COR-L47 (cell line): ENCODE measurements at places on chromosomes 11 and 22.

- no peak for DNase-seq
Measured at GRCh38 chr11:26244207-26244606, 87.7 kb upstream of the ANO3 start.

DNA sequence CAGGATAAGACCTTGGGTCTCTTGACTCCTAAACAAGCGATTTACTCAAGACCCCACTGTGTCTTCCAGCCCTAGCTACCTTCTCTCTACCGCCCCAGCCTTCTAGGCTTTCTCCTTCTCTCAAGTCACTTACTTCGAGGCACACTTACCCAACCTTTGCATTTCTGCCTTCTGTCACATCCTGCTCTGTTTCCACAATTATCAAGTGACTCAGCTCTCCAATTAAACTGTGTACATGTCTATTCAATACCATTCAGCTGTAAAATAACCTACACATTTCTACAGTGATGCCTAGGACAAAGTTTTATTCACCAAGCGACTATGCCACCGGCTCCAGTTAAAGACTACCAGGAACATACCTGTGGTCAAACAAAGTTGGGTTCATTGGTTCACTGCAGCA, 69.0 kb downstream of the LARGE1 start:
- no peak for DNase-seq

- peak; percentile 21 for DNase-seq
Measured at GRCh38 chr11:32792948-32793475, 1.4 kb downstream of the CCDC73 start.

DNA sequence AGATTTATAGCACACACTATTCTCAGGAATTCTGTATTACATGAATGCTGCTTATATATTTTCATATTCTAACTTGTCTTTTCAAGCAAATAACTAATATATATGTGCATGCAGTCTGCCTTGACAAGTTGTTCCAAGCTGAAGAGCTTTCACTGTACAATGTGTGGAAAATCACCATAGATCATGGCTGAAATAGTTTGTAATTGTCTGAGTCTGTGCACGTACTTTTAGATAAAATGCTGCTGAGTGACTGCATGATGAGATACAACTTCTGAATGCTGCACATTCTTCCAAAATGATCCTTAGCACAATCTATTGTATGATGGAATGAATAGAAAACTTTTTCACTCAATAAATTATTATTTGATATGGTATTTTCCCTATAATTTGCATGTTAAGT, 58.9 kb downstream of the SLC5A12 start:
- DNase-seq, result no peak

- peak; percentile 32 for DNase-seq
Measured at GRCh38 chr11:30914143-30914762, 328.1 kb upstream of the MPPED2 start.

DNA sequence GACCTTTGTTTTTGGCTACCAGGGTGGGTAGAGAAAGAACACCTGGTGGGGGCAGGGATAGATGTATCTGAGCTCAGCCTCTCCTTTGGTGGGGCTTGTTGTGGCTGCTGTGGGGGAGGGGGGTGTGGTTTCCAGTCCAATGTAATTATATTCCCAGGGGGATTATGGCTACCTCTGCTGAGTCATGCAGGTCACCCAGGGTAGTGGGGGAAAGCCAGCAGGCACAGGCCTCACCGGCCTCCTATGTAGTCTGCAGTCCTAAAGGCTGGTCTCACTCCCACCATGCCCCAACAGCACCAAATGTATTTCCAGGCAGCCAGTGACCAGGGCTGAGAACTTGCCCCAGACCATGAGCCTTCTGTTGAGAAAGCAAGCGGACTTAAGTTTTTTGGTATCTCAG, 119.6 kb downstream of the DYNC2H1 start:
- DNase-seq, result no peak

- DNase-seq, result no peak
Measured at GRCh38 chr11:104705490-104706190, 192.6 kb downstream of the CASP12 start.

DNA sequence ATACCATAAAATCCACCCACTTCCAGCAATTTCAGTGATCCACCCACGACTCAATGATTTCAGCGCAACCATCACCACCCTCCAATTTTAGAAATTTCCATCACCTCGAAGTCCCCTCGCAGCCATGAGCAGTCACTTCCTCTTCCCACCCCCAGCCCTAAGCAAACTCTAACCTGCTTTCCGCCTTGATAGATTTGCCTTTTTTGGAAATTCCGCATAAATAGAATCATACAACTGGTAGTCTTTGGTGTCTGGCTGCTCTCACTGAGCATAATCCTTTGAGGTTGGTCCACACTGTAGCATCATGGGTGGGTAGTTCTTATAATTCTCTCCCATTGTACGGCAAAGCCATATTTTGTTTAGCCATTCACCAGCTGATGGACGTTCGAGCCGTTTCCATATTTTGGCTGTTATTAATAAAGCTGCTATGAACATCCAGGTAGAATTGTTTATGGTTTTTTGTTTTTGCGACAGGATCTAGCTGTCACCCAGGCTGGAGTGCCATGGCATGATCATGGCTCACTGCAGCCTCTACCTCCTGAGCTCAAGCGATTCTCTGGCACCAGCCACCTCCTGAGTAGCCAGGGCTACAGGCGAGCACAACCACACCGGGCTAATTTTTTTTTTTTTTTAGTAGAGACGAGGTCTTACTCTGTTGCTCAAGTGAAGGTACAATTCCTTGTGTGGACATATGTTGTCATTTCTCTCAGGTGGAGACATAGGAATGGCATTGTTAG, 16.0 kb downstream of the PIM3 start:
- no peak for DNase-seq

DNA sequence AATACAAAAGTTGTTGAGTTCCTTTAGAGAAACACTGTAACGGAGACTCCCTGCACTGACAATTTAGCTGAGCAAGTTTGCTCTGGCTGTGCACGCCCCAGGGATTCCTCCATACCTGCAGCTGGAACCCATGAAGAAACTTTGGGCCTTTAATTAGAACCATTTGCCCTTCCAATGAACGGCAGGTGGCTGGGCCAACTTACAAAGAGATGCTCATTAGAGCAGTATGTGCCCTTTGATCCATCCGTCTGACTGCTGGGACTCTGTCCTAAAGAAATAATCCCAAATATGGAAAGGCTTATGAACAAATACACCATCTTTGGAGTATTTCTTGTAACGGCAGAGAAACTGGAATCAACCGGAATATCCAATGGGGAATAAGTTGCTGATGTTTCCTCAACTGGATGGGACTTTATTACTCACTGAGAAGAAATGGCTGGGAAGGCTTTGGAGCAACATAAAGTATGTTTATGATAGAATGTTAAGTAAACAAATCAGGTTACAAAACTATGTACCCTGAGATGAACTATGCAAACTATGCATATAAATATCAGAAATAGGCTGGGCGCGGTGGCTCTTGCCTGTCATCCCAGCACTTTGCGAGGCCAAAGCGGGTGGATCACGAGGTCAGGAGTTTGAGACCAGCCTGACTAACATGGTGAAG, 24.4 kb upstream of the FBLN1 start:
- no peak for DNase-seq

- DNase-seq, result no peak
Measured at GRCh38 chr11:14544611-14545010, 24.4 kb upstream of the PSMA1 start.

- DNase-seq, result no peak
Measured at GRCh38 chr22:20025401-20026203, 4.7 kb downstream of the TANGO2 start.

- no peak for DNase-seq
Measured at GRCh38 chr11:85843929-85844328, 11.3 kb upstream of the CCDC83 start.

DNA sequence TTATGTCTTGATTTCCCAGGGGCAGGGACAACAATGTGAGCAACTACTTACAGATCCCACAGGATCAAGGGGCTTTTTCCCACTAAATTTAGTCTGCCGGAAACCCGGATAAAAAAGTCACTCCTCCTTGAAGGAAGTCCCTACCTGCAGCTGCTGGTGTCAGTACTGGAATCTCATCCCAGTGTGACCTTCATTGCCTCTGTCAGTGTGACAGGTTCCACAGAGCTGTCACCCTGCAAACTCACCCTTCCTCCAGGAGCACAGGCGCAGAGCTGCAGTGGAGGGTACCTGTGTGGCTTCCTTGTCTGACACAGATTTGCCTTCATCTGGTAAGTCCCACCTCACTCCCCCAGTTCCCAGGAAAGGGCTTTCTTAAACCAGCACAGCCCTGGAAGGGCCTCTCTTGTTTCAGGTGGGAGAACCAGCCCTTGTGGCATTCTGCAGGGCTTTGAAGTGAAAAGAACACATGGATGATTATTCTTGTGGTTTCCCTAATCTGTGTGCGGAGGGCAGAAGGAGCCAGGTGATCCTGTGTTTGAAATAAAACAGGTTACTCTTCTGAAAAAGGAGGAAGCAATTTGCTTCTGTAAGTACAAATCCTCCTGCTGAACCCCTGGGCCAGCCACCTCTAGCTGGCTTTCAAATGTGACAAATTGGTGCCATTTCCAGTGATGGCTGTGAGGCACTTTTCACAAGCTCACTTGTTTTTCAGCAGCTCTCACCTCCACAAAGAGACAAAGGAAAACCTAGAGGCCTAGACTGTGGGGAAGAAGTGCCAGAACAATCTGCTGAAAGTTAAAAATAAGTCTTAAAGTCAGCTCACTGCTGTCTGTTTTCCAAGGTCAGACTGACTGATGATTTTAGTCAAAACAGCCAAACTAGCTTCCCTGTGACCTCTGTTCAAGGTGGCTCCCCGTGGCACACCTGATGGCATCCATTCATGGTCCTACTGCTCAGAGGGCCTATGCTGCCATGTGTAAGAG, 9.2 kb upstream of the PRSS23 start:
- DNase-seq, result no peak

DNA sequence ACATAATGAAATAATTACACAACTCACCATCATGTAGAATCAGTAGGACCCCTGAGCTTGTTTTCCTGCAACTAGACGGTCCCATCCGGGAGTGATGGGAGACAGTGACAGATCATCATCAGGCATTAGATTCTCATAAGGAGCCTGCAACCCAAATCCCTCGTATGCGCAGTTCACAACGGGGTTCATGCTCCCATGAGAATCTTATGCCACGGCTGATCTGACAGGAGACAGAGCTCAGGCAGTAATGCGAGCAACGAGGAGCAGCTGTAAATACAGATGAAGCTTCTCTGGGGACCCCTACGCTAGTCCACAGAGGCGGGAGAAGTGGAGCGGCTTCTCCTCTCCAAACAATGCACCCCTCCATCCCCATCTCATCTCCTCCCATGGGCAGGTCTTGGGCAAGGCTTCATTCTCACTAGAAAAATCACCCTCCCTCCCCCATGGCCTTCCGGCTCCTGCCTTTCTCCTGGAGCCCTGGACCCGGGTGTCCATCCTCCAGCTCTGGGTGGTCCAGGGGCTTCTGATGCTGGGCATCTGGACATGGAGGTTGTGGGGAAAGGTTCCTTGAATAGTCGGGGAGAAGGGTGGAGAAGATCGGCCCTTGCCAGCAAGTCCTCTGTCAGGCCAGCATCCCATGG, 16.2 kb upstream of the RAC2 start:
- no peak for DNase-seq

- DNase-seq, result no peak
Measured at GRCh38 chr11:124543145-124543544, 309 bp downstream of the OR8B12 start.

DNA sequence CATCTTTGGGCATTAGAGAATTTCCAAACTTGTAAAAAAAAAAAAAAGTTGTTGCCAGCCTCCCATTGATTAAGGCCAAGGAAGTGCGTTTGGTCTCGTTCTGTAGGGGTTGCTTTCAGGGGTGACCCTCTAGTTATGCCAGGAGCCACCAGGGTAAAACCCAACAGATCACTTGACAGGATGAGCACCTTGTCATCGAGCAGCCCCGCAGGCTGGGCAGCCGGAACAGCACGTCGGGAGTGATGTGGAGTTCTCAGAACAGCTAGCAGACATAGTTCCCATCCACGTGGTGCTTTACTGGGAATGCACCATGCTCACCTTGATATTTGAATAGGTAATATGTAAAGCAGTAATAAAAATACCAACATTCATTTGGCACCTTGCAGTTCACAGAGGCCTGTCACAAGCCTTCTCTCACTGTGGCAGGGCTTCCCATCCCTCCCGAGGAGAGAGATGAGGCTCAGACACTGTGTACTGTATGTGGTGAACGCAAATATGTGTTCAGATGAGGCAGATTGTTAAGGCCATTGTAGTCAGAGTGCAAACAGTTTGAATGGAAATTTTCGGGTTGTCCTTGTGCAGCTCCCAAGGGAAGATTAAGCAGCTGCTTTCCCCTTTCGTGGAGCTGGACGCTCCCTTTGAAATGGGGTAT, 70.9 kb upstream of the SORL1-AS1 start:
- DNase-seq, result no peak

DNA sequence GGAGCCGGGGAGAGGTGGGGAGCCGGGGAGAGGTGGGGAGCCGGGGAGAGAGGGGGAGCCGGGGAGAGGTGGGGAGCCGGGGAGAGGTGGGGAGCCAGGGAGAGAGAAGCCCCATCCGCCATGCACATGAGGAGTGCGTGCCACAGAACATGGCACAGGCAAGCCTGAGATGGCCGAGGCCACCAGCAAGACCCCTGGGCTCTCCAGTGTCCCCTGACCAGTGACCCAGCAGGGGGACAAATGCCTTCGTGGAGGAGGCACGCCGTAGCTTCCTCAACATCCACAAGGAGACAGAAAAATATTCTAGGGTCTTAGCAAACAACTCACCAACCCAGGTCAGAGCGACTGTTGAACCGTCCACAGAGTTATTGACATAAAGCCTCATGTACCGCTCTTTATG, 618.8 kb downstream of the TBC1D22A start:
- DNase-seq, result no peak

DNA sequence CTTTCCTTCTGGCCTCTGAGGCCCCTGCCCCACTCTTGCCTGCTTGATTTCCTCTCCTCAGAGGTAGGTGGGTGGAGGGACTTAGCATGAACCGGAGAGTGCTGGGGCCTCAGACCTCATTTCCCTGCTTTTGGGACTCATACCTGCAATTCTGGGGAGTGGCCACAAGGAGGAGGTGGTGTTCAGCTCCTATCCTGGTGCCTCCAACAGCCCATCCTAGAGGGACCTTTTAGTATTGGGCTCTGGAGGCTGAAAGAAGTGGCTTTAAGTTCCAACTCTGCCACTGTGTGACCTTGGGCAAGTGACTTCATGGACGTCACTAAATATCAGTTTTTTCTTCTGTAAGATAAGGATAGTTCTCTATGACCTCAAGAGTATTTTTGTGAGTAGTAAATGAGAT, 98.6 kb downstream of the KIAA1671 start:
- no peak for DNase-seq

DNA sequence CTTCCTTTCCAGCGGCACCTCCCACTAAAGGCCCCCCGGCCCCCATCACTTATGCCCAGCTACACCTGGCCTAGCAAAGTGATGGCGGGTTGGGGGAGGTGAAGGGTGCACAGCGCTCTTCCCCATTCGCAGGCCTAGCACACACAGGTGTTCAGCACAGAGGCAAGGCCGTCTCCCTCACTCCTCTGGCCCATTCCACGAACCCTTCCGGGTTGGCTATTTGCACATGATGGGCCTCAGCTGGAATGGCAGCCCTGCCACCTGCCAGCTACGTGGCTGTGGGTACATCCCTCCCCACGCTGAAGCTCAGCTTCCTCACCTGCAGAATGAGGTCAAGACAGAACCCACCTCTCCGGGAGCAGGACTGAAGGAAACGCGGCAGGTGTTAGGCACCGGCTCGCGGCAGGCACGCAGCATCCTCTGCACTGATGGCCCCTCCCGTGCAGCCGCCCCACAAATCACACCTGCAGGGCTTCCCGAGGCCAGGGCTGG, 4.8 kb downstream of the KIAA0930 start:
- DNase-seq, result peak; percentile 74
